ENCODE measurements at places on chromosomes 16 and 17. TPM values are rescaled to one million over a fixed set of nuclear protein-coding genes. Genes with fewer than 3 reads are reported as not detected.

CDK3 gene
- 16.8 TPM for total RNA-seq

NCOR1 gene
- total RNA-seq = 196 TPM

SLC5A10 gene
- not detected for total RNA-seq

MARCHF10 gene
- not detected for total RNA-seq

THUMPD1 gene
- total RNA-seq = 32.4 TPM

ARL5C gene
- total RNA-seq = not detected

CES1 gene
- 81.2 TPM for total RNA-seq

GRCh38 chr16:57723170-57723569 is 12.4 kb upstream of the KATNB1 start:
- DNase-seq = no peak

- DNase-seq = no peak
Observed at GRCh38 chr17:57195785-57196460, 60.4 kb upstream of the MSI2 start.

- no peak for DNase-seq
Observed at GRCh38 chr17:76783146-76783545, 45.2 kb downstream of the MFSD11 start.

GRCh38 chr16:71594000-71594646 is 17.2 kb upstream of the TAT start:
- no peak for DNase-seq

- no peak for DNase-seq
Observed at GRCh38 chr16:53207810-53208752, 153.3 kb downstream of the CHD9 start.

- DNase-seq = no peak
Observed at GRCh38 chr16:14491861-14492529, 138.1 kb downstream of the PARN start.

DNA sequence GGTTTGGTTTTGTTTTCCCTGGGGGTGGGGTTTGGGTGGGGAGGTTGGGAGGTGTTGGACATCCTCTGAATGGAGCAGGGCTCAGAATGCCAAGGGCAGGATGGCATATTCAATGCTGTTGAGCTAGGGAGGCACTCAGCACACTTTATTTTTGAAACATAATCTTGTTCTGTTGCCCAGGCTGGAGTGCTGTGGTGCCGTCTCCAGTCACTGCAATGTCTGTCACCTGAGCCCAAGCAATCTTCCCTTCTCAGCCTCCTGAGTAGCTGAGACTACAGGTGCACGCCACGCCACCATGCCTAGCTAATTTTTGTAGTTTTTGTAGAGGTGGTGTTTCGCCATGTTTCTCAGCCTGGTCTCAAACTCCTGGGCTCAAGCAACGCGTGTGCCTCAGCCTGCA is 186.1 kb downstream of the RPTOR start:
- no peak for DNase-seq

DNA sequence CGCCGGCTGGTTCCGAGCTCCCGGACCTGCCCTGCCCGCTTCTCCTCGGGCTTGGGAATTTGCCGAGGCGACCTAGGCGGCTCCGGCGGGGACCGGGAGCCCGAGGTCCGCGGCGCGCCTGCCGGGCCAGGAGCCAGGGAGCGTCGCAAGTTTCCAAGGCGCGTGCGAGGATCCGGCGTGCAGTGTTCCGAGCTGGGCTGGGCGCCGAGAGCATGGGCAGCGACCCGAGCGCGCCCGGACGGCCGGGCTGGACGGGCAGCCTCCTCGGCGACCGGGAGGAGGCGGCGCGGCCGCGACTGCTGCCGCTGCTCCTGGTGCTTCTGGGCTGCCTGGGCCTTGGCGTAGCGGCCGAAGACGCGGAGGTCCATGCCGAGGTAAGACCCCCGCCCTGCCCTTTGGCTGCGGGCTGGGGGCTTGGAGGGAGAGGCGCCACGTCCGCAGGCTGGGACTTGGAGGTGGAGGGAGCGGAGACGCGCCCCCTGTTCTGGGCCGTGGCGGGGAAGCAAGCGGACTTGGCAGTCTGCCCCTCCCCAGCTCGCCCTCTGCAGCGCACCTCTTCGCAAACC is 668 bp downstream of the MMP15 start:
- DNase-seq = peak; percentile 73

DNA sequence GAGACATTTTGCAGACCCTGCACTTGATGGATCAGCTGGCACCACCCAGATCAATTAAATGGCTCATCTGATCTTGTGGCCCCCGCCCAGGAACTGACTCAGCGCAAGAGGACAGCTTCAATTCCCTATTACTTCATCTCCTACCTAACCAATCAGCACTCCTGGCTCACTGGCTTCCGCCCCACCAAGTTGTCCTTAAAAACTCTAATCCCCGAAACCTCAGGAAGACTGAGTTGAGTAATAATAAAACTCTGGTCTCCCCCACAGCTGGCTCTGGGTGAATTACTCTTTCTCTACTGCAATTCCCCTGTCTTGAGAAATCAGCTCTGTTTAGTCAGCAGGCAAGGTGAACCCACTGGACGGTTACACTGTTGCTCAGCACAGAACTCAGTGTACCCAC is 23.6 kb downstream of the SPPL2C start:
- no peak for DNase-seq

- no peak for DNase-seq
Observed at GRCh38 chr16:87271256-87271655, 45.9 kb downstream of the C16orf95 start.

DNA sequence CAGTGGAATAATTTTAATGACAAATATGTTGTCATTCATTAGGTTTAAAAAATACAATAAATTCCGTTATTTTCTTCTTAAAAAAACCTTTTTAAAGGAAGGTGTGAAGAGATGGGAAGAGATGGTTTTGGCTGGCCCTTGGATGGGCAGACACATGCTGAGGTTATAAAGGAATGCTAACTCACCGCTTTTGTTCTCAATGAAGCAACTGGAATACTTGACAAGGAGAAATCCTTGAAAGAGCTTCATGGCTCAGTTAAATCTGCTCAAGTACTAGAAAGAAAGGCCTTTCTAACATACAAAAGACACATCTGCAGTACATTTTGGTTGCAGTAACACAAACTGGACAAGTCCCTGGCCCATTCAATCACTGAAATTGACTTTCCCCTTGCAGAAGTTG is 158.3 kb upstream of the KCNJ16 start:
- DNase-seq = no peak

- no peak for DNase-seq
Observed at GRCh38 chr17:64212122-64212521, 50.9 kb downstream of the TEX2 start.

DNA sequence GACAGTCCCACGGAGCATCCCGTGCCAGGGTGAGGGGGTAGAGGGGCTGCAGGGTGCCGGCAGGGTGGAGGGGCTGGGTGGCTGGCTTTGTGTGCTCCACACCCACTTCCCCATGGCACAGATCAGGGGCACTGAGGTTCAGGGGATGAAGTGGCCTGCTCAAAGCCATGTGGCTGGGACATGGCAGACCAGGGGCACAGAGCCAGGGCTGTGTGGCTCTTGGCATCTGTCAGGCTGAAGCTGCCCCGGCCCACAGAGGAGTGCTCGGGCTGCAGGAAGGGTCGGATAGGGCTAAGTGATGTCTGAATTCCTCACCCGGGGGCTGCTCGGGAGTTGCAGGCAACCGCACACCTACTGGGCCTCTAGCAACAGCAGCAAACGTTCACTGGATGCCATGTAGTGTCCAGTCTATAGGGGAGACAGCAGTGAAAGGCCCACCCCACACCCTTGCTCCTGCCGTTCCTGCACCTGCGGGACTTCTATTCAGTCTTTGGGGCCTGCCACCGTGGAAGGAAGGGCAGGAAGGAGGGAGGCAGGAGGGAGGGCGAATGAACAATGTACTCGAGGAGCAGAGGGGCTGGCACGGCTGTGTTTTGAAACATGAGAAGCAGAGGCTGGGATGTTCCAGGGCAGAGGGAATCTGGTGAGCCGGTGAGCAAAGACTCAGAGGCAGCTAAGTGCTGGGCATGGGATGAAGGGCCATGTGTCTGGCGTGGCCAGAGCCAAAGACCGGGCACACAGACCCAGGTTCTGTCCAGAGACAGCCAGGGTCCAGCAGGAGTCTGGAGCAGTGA is 15.1 kb downstream of the SLC5A10 start:
- peak; percentile 33 for DNase-seq

Data from mucosa of descending colon (tissue), 3 donors.